ENCODE measurements at places on chromosomes 1 and 21. TPM values are rescaled to one million over a fixed set of nuclear protein-coding genes. Genes with fewer than 3 reads are reported as not detected.

DNA sequence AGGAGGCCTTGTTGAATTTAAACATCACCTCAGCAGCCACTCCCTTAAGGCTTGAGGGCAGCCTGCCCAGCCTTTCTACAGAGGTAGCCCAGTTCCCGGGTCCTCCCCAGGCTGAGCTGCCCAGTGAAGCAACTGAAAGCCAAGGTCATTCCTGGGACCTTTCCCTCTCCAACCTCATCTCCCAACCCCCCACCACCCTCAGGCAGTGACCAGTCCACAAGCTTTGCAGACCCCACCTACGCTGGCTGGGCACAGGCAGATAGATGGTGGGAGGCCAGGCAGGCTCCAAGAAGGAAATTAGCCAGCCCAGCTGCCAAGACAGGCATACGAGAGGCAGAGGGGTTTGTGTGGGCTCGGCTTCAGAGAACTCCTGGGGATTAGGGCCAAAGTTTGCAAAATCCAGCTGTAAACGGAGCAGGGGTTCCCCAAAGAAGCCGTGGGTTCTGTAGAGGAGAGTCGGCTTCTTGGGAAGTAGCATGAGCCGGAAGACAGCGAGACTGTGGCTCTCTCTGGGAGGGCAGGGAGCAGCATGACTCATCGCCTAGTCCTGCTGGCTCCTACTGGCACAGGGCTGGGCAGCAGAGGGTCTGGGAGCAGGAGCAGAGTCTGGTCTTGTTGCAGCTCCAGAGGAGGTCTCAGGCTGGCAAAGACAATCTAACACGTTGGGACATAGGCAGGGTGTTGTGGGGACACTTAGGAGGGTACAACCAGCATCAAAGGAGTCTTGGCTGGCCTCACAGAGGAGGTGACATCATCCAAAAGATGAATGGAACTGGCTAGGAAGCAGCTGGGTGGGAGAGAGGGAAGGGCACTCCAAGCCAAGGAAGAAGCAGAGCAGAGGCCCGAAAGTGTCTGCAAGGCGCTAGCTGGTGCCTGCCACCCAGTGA is 2.8 kb upstream of the ZC3H12A start:
- peak; percentile 82 for DNase-seq

- DNase-seq, result no peak
These were observed 10.7 kb downstream of the RIPK4 start for GRCh38 chr21:41755934-41756773.

AUNIP gene
- total RNA-seq, result 1.3 TPM

GLIS1 gene
- not detected for total RNA-seq

- no peak for DNase-seq
These were observed 16.4 kb downstream of the PPP2R5A start for GRCh38 chr1:212301580-212301979.

DNA sequence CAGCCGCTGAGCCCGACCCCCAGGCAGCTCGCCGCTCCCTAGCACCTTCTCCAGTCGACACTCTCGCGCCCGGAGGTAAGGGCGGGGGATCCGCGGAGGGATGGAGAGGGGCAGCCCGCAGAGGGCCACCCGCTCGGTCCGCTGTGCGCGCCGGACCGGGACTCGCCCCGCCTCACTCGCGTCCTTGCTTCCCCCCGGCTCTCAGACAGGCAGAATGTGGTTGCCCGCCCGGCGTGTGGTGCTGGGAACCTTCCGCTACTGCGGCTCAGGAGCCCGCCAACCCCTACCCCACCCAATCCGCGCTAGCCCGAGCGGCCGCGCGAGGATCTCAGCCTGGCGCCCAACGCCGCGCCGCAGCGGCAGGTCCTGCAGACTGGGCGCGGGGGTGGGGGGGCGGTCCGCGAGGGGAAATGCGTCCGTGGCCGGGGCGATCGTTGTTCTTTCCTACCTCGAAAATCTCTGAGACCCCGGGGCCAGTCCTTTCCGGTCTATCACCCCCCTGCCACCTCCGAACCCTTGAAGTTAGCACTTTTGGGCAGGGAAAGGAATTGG is 404 bp downstream of the LRRC8C start:
- peak; percentile 94 for DNase-seq

DNA sequence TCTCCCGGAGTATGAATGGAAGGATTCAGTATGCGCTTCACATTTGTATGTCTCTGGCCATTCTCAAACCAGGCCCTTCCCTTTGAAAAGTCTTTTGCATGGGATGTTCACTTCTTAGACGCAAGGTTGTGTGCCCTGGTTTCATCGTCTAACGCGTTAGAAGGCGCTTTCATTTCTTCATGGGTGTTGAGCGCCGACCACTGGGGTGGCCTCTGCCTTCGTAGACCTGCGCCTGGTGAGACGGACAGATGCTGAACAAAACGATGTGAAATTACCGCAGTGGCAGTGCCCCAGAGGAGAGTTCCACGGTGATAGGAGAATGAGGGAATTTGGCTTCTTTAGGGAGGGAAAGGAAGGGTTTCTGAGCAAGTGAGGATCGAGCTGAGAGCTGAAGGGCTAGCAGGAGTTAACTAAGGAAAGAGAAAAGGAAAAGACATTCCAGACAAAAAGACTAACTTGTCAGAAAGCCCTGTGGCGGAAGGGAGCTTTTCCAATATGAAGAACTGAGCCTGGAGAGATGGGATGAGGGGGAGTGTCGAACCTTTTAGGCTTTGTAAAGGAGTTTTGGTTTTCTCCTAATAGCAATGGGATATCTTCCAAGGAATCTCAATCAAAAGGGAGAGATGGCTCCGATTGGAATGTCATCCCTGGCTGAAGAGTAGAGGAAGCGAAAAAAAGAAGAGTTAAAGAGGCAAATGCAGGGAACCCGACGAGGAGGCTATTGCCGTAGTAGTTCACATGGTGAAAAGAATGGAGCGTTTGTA is 951 bp downstream of the GGPS1 start:
- DNase-seq, result peak; percentile 84

DNA sequence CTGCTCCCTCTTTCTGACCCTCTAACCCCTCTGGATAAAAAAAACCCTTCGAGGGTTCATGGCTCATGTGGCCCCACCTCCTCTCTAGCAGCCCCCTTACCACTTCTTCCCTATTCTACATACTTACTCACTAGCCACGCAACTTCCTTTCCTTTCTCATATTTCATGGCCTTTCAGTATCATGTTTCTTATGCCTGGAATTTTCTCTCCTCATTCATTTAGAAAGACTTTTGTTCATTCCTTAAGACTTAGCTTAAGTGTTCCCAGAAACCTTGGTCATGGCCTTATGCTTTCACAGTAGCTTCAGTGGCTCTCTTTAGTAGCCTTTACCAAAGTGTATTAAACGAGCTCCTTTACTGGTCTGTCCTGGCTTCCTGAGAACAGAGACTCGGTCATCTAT is 6.1 kb downstream of the ACP6 start:
- DNase-seq, result no peak

DNA sequence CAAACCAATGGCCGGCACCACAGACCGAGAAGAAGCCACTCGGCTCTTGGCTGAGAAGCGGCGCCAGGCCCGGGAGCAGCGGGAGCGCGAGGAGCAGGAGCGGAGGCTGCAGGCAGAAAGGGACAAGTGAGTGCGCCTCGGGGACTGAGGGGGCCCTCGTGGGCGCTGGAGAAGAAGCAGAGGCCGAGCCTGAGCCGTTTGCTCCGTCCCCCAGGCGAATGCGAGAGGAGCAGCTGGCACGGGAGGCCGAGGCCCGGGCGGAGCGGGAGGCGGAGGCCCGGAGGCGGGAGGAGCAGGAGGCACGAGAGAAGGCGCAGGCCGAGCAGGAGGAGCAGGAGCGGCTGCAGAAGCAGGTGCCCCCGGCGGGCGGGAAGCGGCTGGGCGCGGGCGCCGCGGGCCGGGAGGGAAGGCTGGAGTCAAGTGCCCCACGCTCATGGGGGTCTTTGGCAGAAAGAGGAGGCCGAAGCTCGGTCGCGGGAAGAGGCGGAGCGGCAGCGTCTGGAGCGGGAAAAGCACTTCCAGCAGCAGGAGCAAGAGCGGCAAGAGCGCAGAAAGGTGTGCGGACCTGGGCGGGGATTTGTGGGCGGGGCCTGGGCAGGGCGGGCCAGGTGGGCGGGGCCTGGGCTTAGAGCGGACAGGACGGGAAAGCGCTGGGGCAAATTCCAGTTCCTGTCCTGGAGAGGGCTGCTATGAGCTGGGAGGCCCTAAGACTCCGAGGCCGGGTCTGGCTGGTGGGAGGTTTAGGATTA is 22.7 kb downstream of the MAP7D1 start:
- no peak for DNase-seq

GRCh38 chr1:20255666-20256065 is 35.0 kb upstream of the VWA5B1 start:
- DNase-seq, result no peak

THBS3 gene
- 22.6 TPM for total RNA-seq

GRCh38 chr21:34223376-34223775 is 140.4 kb upstream of the KCNE2 start:
- no peak for DNase-seq

PEX14 gene
- total RNA-seq, result 10.4 TPM

ADORA3 gene
- 8.1 TPM for total RNA-seq

DNA sequence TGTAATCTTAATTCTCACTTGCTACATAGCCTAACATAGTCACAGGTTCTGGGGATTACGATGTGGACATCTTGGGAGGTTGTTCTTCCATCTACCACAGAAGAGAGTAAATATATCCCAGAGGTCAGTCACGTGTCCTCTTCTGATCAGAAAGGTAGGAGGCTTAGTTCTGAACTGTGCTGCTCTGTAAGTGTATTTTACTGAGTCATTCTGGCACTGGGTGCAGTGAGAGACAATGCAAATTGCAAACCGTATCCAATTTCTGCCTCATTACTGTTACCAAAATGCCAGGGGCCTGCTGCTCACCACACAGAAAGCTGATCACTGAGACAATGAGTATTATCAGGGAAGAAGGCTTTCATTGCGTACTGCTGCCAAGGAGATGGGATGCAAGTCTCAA is 104.0 kb downstream of the GABPA start:
- DNase-seq, result no peak

CELA2B gene
- total RNA-seq, result not detected

KNCN gene
- not detected for total RNA-seq

DNA sequence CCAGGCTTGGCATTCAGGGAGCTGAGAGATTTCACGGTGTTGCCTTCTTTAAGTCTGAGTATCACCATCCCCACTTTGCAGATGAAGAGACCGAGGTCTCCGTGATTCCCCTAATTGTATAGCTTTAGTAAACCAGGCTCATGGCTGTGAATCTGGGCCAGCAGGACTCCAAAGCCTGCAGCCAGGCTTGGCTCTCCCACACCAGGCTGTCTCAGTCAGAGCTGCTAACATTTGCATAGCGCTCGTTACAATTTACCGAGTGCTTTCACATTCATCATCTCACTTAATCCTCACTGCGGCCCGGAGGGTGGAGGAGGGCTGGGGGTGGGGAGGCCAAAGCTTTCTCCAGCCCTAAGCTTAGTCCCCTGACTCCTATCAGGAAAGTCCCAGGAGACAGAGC is 11.7 kb downstream of the C1orf94 start:
- DNase-seq, result no peak

DNA sequence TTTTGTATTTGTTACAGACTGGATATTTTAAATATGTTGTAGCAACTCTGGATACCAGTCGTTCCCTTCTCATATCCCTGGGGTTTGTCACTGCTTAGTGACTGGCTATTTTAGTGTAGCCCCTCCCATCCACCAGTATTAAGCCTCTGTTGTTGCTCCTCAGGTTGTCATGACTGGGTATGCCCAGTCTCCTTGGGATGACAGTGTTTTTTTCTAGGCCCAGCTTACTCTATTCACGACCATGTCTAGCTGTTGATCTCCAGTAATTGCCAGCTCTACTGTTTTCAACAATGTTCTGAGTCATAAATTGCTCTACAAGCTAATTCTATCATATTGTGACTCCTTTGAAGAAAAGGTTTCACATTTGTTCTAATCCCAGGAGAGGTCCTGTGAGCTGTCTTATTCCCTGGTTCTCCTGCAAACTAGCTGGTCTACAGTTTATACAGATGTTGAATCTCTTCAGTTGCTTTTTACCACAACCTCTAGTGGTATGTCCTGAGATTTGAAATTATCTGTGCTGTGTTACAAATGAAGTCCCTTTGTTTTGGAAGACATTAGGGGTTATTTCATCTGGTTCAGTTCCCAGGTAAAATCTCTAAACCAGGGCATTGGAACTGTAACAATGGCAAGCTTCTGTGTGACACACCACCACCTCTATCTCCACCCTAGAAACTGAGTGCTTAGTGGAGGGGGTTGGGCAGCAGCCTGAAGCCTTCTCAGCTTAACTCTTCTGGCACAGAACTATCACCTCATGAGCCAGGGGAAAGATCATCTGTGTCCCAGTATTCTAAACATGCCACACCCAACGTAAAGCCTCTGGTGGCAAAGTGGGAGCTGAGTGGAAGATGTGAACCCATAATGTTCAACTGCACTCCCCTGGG is 124.6 kb downstream of the TRIM33 start:
- DNase-seq, result no peak

GRCh38 chr1:220786057-220786336 is 716 bp upstream of the MTARC1 start:
- DNase-seq, result no peak

DNA sequence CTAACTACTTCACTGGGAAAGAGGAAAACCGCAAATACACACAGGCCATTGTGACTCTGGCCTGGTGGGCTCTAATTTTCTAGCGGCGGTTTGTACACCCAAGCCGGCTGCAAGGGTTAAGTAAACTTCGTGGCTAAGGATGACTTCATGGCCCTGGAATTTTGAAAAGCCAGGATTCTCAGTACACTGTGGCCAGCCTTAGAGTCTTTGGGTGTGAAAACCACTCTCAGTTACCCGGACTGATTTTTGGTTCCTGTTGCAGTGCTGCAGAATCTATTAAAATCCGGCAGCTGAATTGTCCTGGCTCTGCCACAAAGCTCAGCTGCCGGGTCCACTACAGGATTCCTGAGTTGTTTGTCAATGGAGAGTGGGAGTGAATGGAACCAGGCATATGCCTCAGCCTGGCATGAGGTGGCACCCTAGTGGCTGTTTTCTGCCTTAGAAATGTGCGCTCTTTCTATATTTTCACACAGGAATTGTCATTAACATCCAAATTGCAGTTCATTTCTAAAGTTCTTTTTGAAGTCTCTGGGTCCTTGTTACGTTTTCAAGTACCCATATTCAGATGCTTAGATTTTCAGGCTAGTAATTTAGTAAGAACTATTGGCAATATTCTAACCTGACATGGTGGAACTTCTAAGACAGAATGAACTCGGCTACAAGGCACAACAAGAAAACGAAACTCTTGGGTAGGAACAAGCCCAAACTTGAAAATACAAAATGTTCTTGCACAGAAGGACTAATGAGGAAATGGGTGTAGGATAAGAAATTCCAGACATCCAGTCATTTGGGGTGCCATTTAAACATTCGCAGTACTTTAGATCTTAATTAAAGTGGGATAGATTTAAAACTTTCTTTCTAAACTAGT is 255.9 kb downstream of the NFIA start:
- no peak for DNase-seq

- no peak for DNase-seq
These were observed 5.7 kb downstream of the TSSK3 start for GRCh38 chr1:32367912-32368635.

DNA sequence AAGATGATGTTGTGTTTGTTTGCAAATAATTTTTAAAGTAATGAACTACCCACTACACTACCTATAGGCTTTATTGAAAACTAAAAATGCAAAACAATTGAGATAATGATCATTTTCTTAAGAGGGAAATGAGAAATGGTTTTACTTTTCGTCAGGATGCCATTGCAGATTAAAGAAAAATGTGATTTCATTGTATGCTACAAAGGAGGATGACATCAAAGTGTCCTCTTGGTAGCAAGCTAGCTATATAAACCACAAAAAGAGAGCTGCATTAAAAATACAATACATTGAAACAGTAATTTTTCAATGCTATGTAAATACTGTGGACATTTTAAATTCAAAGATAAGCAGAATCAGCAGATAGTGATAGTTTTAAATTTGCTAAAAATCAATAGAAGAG is 87.5 kb upstream of the DPYD start:
- no peak for DNase-seq

CFHR3 gene
- 0.35 TPM for total RNA-seq
